ENCODE measurements at places on chromosomes 1 and 21.
A peak's percentile ranks its signal among the peaks of the same experiment; 100 is the strongest.

DNA sequence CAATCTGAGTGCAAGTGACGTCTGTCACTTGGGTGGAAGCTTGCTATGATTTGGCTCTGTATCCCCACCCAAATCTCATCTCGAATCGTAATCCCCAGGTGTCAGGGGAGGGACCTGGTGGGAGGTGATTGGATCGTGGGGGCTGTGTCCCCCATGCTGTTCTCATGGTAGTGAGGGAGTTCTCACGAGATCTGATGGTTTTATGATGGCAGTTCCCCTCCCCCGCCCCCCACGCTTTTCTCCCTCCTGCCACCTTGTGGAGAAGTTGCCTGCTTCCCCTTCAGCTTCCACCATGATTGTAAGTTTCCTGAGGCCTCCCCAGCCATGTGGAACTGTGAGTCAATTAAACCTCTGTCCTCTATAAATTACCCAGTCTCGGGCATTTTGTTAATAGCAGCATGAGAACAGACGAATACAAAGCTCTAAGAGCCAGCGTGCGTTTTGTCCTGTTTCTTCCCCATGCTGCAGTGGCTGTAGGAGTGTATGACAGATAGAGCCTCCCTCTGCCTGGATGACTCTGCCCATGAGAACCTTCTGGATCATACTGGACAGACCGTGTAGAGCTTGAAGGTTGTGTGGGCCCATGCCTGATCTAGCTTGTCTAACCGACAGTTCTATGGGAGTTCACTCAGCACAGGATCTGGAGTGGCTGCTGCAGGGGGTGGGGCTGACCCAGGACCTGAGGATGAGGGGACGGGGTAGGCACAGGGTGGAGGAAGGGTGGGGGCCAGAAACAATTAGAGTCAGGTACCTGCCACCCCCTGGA is 139.7 kb upstream of the ERRFI1 start:
- no peak for DNase-seq

DNA sequence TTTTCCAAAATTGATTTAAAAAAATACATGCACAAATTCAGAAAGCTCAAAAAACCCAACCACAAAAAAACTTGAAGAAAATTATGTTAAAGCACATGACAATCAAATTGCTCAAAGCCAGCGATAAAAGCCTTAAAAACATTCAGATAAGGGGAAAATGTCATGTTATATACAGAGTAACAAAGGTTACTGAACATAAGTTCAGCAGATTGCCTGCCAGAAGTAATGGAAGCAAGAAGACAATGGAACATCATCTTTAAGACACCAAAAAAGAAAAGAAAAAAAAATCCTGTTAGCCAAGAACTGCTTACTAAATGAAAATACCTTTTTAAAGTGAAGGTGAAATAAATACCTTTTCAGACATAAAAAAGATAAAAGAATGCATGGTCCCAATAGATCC is 147.2 kb upstream of the SGIP1 start:
- DNase-seq: no peak

DNA sequence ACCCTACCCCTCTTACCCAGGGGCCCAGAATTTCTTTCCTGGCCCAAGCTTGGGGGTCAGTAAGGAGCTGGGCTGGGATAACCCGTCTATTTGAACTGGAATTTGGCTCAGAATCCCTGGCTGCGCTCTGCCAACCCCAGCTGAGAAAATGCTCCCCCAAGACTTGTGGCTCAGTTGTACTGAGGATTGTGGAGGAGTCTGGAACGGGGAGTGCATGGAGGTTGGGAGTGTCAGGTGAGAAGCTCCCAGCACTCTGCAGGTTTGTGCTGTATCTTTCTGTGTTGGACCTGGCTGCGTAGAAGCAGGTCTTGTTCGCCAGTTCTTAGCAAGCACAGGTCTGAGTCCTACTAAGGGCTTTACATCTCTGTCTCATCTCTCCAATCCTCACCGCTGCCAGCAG is 1.6 kb downstream of the TCEA3 start:
- DNase-seq: peak; percentile 25

GRCh38 chr1:204446413-204447111 is 34.9 kb upstream of the PPP1R15B start:
- peak; percentile 82 for DNase-seq

- DNase-seq: peak; percentile 34
Measured at GRCh38 chr21:35933466-35933865, 126.9 kb downstream of the SETD4 start.

- peak; percentile 57 for DNase-seq
Measured at GRCh38 chr1:151326619-151327222, 495 bp downstream of the PI4KB start.

- no peak for DNase-seq
Measured at GRCh38 chr1:39826583-39826982, 37.9 kb upstream of the BMP8B start.

- no peak for DNase-seq
Measured at GRCh38 chr1:25430967-25431881, 527 bp downstream of the MACO1 start.

DNA sequence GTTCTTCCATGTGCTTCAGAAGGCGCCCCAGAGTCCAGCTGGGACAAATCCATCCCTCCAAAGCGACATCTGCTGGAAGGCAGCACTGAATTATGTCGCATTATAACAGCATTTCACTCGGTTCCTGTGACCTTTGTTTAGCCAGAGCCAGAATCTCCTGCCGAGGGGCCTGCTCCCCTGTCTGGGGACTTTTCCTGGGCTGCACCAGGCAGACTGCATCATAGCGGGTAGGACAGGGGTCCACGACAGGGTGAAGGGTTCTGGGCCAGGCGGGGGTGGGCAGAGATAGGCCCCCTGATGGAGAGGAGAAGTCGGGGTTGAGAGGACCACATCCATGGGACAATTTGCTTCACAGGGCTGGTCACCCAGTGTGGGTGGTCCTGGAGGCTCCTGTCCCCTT is 276.9 kb downstream of the MATN1 start:
- no peak for DNase-seq

DNA sequence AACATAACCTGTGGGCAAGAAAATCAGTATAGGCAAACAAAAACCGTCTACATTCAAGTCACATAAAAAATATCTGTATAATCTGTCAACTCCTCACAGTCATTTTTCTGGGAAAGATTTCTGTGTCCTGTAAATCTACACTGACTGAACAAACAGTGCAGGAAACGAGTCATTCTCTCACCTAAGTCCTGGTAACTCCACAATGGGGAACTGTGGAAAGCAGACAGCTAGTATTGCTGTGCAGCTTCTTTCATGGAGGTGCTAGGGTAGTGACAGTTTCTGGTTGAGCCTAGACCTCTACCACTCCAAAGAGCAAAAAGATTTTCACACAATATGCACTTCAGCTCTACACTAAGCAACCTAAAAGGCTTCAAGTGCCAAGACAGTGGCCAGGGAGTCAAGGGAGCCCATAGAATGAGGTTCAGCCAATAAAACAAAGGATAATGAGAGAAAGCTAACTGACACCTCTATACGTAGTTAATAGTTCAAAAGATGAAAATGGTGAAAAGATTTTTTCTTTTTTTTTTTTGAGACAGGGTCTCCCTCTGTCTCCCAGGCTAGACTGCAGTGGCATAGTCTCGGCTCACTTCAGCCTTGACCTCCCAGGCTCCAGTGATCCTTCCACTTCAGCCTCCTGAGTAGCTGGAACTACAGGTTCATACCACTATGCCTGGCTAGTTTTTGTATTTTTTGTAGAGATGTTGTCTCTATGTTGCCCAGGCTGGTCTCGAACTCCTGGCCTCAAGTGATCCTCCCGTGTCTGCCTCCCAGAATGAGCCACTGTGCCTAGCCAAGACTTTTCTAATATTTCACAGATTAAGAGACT is 5.5 kb downstream of the PTP4A2 start:
- DNase-seq: no peak

DNA sequence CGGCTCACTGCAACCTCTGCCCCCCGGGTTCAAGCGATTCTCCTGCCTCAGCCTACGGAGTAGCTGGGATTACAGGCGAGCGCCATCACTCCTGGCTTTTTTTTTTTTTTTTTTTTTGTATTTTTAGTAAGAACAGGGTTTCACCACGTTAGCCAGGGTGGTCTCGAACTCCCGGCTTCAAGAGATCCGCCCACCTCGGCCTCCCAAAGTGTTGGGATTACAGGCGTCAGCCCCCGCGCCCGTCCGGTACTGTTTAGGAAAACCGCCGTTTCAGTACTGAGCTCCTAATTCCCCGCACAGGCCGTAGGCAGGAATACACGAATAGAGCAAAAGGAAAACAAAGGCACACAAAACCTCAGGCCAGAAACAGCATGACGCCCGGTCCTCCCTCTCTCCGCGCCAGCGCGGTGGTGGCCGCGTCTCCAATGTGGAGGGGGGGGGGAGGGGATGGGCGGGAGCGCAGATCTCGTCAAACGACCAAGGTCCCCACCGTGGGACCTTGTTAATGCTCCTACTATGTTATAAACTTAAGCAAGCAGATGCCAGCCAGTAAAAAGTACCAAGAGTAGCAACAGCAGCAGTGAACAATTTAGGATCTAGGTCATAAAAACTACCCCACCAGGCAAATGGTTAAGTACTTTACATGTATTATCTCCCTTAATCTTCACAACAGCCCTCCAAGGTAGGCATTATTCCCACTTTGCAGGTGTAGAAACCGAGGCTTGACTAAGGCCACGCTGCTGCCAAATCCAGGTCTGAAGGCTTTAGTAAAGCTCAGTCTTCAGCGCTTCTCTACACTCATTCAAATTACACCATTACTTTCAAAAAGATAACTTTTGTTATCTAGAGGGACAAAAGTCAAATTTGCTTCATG is 648 bp upstream of the ADAR start:
- peak; percentile 43 for DNase-seq

DNA sequence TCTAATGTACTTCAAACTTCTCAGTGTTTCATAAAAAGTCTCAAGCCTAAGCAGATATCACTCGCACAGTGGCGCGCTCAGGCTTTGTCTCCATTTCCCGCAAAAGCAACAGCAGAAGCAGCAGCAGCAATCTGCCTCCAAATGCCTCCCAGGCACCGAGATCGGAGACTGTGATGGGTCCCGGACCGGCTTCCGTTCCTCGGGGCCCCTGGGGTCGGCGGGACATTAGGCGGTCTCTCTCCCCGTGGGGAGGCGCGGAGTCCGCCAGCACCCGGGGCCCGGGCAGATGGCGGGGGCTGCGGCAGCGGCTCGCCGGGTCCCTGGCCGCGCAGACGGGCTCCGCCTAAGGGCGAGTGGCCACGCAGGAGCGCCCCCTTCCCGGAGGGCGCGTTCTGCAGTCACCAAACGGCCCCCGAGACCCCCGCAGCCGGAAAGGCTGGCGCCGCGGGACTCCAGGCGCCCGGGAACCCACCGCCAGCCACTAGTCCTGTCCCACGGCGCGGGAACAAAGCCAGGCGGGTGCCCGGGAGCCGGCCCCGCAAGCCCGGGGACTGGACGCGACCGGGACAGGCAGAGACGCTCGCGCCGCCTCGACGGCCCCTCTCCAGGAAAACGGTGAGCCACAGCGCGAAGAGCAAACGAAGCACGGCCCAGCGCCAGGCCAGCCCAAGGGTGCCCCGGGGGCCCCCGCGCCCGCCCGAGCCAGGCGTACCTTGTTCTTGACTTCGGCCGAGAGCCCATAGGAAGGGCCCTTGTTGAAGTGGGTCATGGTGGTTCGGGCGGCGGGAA is 590 bp downstream of the CNN3 start:
- peak; percentile 60 for DNase-seq

- DNase-seq: no peak
Measured at GRCh38 chr21:32387151-32387550, 5.7 kb downstream of the URB1 start.

DNA sequence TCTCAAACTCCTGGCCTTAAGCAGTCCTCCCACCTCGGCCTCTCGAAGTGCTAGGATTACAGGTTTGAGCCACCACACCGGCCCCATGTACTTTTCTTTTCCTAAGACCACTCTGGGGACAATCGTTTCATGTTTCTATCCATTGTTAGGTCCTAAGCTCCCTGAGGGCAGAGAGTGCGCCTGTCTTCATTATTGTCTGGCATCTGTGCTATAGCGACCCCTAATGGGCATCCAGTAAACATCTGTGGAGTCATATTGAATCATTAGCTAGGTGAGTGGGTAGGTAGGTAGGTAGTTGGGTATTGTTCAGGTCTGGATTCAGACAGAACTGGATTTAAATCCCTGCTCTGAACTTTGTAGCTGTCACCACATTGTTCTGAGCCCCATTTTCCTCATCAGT is 66.1 kb downstream of the TMEM53 start:
- no peak for DNase-seq

DNA sequence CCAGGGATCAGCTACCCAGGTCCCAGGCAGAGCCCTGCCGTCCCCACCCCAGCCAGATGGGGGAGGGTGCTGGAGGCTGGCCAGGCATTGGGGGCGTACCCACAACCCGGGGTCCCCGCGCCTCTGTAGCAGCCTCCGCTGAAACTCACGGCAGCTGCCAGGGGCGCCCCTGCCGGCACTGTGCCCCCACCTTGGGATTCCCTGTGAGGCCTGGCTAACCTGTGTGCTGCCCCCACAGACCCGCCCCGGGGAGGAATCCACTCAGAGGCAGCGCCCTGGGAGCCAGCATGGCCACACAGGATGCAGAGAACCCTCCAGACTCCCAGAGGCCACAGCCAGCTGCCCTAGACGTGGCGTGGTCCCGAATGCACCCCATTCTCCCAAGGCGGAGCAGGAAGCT is 3.8 kb downstream of the DVL1 start:
- no peak for DNase-seq

DNA sequence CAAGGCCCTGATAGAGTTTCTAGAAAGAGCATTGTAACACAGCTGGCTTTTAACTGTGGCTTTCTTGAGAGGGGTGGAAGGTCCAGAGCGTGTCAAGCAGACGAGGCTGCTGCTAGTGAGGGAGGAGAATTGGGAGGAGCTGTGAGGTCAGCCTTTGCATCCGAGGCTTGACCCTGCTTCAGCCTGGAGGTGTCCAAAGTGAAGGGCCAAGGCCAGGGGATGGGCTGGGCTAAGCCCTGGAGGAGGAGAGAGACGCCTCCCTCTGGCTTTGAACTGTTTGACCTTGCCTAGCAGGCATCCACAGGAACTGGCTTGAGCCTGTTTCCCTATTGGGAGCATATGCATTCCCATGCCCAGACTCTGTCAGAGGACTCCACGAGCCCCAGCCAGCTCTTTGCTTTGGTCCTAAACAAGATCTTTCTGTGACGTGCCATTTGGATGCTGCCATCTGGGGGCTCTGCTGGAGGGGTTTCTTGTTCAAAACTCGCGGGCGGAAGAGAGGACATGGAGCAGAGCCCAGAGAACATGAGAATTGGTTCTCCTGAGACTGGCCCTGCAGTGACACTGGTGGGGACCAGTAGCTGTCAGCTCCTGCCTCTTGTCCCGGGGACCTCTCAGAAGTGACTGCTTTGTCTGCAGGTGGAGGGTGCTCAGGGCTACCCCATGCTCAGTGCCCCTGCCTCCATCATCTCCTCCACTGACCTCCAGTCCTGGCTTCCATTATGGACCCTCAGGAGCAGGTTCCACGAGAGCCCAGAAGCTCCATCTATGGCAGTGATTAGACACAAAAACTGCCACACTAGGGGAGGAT is 5.5 kb downstream of the ACTRT2 start:
- DNase-seq: peak; percentile 3

DNA sequence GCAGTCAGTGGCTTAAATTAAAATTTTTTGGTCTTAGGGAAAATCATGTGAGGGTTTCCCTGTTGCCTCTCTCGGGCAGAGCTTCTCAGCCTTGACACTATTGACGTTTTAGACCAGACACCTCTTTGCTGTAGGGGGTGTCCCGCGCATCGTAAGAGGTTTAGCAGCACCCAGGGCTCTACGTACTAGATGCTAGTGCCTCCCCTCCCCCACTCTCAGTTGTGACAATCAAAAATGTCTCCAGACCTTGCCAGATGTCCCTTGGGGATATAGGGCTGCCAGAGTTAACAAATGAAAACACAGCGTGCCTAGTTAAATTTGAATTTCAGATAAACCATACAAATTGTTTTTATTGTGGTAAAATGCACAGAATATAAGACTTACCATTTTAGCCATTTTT is 293.3 kb downstream of the DISC1 start:
- DNase-seq: no peak

- DNase-seq: peak; percentile 9
Measured at GRCh38 chr1:111032295-111032897, 68.7 kb upstream of the LRIF1 start.

- no peak for DNase-seq
Measured at GRCh38 chr1:62371375-62371774, 52.1 kb upstream of the KANK4 start.
